SJSA1 (cell line): ENCODE measurements at places on chromosomes 12 and 14.

DNA sequence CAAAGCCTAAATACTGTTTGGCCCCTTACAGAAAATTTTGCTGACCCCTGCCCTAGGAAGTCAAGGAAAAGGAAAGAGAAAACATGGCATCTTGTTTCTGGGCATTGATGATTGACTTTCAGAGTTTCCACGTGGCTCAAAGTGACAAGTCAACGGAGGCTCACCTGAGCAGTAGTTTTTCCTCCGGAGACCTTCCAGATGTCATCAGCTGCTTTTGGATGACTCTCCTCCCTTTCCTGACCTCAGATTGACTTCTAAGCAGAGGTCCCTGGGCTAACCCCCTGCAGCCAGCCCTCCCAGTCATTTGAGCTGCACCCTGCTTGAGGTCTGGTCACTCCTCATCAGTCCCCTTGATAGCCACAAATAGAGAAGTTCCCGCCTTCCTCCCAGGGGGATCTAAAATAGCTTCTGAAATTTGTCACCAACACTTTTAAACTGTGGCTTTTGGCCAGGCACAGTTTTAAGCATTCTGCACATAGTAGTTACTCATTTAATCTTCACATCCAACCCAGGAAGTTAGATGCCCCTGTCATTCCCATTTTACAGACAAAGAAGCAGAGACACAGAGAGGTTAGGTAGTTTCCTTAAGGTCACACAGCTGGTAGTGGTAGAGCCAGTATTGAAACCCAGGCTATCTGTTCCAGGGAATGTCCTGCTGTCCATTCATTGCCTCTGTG lies 143.4 kb downstream of the CHST11 start:
- no peak for DNase-seq

DNA sequence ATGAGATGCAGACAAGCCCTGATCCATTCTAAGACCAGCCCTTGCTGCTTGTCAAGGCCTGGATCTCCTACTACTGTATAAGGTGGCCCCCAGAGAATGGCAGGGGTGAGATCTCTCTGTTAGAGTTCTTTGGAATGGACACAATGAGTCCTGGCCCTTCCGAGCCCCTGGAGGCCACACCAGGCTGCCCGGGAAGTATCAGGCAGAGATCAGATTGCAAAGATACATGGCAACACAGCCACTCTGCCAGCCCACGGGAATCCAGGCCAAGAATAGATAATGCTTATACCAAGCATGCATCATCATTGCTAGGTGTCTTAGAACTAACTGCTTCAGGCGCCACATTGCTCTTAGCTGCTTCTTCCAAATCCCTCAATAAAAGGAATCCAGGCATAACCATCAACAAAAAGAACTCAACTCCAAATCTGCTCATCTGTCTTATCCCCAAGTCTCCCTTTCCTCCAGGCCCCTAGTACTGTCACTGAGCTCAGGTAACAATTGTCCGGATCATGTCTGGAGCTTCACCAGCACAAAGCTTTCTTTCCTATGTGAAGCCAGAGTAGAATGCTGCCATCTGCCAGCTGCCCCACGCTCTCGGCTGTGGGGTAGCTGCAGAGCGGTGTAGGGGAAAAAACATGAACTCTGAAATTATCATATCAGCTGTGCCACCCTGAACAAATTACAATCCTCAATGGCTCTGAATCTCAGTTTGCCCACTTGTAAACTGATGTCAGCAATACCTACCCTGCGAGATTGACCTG lies 5.5 kb upstream of the VASH1 start:
- DNase-seq = no peak

DNA sequence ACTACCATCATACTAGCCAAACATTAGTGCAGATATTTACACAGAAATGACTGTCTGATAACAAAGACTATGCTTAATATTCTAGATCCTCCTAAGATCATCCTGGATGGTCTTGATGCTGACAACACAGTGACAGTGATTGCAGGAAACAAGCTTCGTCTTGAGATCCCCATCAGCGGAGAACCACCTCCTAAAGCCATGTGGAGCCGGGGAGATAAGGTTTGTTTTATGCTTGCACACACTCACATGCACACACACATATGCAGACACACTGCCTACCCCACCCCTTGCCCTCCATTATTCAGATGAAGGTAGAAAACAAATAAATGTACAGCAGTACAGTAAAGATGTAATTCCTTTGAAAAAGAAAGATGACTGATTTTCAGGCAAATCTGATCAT lies 44.4 kb upstream of the CHPT1 start:
- no peak for DNase-seq

DNA sequence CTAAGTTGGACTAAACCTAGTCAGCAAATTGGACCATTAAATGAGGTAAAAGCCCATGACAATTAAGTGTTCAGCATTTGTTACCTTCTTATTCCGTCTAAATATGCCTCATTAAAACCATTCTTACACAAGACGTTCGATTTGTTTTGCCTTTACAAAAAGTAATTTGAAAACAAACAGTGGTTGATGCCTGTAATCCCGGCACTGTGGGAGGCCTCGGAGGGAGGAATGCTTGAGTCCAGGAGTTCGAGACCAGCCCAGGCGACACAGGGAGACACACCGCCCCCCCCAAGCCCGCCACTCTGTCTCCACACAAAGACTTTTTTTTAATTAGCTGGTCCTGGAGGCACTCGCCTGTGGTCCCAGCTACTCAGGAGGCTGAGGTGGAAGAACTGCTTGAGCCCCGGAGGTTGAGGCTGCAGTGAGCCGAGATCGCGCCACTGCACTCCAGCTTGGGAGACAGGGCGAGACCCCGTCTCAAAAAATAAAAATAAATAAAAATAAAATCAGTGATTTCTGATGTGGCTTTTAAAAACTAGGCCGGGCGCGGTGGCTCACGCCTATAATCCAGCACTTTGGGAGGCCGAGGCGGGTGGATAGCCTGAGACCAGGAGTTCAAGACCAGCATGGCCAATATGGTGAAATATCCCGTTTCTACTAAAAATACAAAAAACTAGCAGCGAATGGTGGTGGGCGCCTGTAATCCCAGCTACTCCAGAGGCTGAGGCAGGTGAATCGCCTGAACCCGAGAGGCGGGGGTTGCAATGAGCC lies 856 bp upstream of the EIF4B start:
- DNase-seq = no peak

DNA sequence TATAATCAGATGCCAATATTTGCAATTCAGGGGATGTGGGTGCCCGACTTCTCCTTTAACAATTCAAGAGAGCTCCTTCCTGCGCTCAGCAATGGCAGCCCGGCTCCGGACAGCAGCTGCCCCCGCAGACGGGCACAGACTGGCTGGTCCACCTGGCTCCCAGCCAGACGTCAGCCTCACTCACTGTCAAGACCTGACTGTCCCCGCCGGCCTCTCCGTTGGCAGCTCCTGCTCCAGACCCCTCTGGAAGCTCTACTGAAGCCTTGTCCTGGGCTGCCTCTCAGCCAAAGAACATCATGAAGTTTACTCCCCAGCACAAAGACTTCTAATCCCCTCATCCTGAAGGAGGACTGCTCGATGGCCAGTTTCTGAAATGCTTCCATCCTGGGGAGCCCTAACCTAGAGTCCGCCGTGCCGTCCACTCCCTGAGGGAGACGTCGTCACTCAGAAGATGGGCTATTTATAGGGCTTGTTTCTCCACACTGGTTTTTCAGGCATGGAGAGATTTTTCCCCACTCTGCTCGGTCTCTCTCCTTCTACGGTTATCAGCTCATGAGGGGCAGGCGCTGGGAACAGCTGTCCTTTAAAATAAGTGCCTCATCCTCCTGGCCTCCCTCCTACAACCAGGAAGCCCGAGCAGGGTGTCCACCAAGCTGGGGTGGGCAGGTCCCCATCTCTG lies 126.2 kb downstream of the RFLNA start:
- no peak for DNase-seq

- DNase-seq = no peak
Observed at GRCh38 chr12:72747111-72747849, 475.1 kb downstream of the TRHDE start.

GRCh38 chr14:102951034-102951433 lies 28.6 kb downstream of the AMN start:
- DNase-seq = no peak

DNA sequence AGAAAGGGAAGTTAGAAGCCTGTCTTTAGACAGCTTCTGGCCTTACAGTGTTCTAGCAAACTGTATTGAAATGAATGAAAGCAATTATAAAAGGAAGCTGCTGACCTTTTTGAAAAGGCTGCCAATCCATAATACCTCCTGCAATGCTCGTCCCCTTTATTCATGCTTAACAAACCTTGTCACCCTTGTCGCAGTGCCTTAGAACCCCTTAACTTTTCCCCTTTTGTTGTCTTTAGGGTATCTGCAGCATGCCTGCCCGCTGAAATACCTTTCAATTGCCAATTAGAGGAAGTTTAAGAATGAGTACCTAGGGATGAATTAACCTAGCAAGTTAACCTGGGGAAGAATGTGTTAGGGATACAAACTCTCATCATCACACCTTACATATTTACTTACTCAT lies 731.2 kb downstream of the RERGL start:
- no peak for DNase-seq

DNA sequence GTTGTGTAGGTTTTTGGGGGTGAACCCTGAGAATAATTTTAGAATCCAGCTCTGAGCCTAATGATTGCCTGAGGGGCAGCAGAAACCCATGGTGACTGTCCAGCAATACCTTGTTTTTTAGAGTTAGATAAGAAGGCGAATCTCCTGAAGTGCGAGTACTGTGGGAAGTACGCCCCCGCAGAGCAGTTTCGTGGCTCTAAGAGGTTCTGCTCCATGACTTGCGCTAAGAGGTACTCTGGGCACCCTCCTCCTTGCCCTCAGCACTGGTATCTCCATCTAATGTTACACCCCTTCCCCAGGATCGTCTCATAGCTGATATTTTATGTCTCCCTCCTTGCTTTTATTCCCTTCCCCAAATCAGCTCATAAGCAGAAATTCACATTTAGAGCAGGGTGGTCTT lies 12.7 kb downstream of the M6PR start:
- no peak for DNase-seq

DNA sequence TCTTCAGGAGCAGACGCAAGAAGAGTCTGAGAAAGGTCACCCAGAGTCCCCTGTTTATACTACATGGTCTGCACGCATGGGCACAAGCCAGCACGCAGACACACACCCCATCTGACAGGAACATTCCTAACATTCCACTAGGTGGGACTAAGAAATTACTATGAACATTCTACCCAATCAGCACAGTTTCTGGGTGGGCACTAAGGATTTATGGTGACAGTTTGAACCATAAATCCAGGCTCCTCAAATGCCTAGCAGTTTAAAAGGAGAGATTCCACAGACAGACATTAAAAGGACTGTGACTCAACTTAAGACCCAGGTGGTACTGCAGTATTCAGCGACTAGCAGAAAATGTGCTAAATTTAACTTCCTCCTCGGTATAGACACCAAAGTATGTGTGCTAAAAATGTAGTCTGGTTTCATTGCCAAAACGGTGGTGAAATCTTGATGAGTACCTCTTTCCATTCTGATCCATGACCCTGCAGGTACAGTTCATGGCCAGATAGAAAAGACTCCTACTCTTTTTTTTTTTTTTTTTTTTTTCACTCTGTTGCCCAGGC lies 16.2 kb downstream of the ABHD4 start:
- DNase-seq = peak; percentile 97

DNA sequence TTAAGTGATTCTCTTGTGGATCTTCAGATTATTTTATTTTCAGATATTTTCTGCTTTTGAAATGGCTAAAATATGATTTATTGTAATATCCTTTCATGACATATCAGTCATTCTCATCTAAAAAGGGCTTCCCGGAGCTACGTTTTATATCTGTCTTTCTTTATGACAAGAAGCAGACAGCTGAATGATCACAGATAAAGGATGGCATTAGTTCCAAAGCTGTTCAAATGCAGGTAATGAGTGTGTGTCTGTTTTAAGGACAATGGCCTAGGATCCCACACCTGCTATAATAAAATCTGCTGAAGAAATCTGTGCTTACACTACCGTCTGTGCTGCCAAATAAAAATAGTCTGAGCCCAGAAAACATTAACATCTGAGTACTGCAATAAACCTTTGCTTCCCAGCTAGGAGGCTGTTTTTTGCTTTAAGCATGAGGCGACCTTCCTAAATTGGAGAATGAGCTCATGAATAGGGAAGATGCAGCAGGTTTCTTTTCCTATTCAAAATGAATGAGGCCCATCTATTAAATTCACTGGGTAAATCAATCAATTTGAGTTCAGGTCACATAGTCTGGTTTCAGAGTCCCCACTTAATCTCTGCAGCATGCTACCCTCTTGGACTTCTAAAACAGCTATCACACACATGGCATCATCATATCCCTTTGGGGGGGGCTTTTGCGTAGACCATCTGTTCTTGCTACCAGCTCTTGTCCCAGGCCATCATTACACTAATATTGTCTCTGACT lies 498.5 kb downstream of the NELL2 start:
- DNase-seq = no peak

DNA sequence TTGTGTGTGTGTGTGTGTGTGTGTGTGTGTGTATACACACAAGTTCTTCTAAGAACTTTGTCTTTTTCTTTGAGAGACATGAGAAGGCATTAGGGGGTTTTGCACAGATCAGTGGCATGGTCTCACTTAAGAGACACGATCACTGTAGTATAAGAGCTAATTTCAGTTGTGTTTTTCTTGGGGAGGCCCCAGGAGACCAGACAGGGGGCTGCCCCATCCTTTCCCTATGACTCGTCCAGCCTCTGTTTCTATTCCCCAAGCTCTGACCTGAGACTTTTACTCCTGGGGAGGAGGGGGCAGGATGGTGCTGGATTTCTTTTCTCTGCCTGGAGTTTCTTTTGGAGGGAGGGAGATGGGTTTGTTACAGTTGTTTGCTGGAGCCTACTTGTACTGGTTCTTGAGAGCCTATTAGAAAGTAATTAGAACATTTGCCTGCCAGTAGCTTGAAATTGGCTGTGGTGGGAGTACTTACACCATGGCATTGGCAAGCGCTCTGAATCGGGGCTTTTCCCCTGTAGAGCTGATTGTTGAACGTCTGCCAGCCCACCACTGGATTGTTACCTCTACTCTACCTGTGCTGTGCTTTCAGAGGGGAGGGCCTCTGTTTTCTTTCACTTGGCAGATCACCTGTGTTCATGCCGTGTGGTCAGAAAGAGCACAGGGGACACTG lies 109.5 kb downstream of the TSPAN9 start:
- DNase-seq = no peak

GRCh38 chr14:46717211-46717610 lies 65.6 kb upstream of the RPL10L start:
- peak; percentile 19 for DNase-seq

DNA sequence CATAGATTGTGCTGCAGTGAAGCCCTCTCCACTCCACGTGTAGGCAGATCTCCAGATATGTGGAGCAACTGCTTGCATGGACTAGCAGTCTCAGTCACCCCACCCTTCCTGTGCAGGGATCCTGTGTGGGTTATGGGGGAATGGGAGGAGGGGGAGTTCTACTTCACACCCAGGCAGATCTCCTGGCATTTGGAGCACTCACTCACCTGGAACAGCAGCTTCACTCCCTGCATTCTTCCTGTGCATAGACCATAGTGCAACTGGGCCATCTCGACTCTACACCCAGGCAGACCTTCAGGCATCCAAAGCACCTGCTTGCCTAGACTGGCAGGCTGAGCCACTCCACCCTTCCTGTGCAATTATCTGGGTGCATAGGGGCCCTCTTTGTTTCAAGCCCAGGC lies 96.0 kb upstream of the PCED1B start:
- peak; percentile 80 for DNase-seq

GRCh38 chr12:105858981-105859710 lies 279.6 kb downstream of the NUAK1 start:
- no peak for DNase-seq

GRCh38 chr12:55906056-55906455 lies 21.6 kb downstream of the PYM1 start:
- DNase-seq = no peak
